ENCODE measurements at places on chromosomes 12 and 14. TPM values are rescaled to one million over a fixed set of nuclear protein-coding genes. Genes with fewer than 3 reads are reported as not detected.

DNA sequence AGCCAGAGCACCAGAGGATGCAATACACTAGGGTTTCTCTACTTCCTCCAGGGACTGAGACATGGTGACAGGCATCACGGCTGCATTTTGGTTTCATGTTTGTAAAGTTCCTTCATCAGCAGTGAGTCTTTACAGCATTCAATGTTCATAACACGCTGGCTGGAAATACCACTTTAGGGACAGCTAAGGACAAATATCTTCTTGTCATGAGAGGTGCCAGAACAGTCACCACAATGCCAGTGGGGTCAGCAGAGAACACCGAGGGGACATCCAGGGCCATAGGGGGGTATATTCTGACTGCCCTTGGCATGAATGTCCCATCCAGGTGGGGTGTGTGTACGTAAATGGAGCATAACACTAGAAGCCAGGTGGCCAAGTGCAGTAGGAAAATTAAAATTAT, 72.3 kb downstream of the CCDC60 start:
- DNase-seq = no peak

DNA sequence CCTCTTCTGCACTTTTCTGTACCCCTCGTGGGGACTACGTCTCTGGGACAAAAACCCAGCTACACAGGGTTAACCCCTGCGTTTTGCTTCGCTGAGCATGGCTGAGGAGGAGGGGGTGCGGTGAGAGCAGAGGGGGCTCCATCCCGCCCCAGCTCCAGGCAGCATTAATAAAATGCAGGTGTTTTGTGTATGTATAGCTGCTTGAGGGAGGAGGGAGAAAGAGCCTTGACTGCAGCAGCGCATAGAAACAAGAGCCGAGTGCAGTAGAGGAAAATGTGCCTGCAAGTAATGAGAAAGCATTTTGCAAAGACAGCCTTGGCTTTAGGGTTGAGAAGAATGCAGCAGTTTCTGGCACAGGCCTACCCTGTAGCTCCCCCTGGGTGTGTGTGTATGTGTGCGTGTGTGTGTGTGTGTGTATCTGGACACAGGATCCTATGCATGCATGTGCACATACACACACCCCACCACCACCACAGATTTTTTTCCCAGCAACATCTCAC, 103.9 kb downstream of the ZFP36L1 start:
- no peak for DNase-seq

Gene KRT3
- not detected for total RNA-seq

Gene RPL10L
- total RNA-seq = not detected

Gene RTN1
- total RNA-seq = 1.1 TPM
